ENCODE measurements at places on chromosomes 13 and 19.

DNA sequence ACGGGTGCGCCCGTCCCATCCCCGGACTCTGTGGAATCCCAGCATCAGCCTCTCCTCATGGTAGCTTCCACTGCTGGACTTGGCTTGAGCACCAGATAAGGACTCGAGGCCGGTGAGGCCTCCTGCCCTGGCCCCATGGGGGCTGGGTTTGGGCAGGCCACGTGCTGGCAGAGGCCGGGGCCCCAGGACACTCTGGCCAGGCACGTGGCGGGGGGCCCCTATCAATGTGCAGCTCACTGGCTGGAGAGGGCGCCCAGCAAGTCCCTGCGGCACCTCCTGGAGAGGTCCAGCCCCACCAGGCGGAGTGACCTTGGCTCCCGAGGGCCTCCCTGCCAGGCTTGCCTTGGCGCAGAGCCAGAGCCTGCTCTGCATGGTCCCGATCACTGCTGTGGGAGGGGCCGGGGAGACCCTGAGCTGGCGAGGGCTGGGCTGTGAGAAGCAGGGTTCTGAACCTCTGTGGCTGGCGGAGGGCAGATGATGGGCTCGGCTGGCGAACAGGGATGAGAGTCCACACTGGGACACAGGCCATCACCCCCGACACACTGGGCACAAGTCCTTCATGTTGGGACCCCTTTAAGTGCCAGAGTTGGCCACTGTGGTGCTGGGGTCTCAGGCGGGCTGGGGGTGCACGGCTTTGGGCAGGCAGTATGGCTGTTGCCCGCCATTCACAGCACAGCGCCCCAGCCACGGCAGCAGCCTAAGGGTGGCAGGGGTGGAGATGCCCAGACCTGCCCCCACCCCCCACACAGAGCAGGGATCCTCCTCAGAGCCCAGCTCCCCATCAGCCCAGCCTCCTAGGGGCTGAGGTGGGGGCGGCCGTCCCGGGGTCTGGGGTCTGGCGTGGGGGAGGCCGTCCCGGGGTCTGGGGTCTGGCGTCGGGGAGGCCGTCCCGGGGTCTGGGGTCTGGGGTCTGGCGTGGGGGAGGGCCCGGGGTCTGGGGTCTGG is 19.1 kb downstream of the CEBPG start:
- DNase-seq: no peak

GRCh38 chr13:113794764-113795173 is 35.7 kb downstream of the TMEM255B start:
- no peak for DNase-seq

GRCh38 chr19:46890423-46891170 is 29.8 kb downstream of the ARHGAP35 start:
- no peak for DNase-seq

DNA sequence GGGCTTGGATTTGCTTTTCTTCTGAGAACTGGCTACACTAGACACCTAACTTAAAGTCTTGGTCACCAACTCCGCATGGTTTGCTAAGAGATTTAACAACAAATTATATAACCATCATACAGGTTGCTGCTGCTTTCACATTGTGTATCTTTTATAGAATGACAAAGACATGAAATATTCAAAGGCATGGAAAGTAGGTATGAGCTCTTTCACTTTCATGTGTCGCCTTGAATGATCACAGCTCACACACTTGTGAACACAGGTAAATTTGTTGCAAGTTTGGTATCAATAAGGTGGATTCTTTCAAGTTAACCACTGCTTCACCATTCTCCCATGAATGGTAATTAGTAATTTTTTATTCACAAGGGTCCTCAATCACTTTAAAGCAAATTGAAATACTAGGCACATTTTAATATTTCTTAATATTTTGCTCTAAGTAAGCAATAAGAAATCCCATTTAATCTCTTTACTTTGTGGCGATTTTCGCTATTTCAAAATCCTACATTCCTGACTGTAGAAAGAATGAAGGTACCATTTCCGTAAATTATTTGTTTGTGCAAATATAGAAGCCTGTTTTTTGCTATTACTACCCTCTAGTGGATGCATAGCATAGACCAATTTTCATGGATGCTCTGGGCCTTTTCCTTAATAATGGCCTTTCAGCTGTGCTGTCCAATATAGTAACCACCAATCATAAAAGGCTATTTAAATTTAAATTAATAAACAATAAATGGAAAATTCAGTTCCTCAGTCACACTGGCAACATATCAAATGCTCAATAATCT is 45.5 kb upstream of the FREM2 start:
- DNase-seq: no peak

DNA sequence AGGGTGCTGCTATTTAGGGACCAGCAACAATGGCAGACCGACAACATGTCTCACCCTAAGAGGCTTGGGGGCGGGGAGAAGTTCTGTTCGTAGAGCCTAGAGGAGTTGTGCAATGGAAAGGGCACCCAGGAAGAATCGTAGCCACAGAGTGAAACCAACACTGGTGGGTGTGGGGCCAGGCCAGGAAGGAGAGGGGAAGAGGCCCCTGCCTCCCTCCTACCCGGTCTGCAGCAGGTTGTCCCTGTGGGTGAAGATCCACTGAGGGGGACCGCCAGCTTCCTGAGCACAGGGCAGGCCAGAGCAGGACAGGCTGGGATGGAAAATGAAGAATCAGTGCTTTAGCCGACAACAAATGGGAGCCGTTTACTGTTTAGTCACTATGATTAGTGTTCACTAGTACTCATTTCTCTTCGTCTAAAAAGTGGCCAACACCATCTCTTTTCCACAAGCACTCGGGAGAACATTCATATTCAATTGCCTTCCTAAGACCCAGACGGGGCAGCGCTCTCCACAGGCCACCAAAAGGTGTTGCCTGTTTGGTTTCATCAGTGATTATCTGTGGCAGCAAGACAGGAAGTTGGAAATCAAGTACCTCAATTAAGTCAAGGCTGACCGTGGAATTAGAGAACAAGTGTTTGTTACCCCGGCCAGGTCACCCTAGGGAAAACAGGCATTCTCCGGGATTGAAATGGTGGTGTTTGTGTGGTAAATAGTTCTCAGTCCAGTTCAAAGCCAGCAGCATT is 1.1 kb upstream of the ATP11A start:
- DNase-seq: no peak

GRCh38 chr19:56858026-56858425 is 17.5 kb upstream of the PEG3 start:
- DNase-seq: no peak

DNA sequence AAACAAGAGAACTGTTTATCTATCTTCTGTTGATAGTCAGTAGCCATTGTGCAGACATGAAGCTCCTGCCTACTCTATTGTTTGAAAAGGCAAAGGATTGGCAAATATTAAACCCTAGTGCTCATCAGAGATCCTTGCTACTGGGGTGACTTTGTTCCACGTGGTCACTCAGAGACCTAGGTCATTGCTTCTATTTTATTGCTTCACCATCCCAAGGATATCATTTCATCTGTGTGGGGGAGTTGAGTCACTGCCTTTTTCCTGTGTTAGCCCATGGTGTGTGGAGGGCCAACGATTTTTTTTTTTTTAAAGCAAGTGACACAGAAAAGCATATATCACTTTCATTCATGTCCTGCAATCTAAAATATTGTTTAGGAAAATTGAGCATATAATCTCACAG is 254.1 kb upstream of the RXFP2 start:
- DNase-seq: no peak

DNA sequence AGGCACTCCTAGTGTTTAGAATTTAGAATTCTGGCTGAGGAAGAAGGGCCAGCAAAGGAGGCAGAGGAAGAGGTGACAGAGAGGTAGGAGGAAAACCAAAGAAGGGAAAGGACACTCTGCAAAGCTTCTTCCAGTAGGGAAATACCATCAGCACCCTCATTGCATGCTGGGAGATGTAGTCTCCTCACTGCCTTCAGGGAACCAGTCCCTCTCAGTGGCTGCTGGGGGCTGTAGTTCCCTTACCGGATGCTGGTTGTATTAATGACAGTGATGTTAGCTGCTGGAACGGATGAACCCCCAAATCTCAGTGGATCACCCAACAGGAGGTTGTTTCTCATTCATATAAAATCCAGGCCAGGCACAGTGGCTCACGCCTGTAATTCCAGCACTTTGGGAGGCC is 10.1 kb downstream of the GRIN2D start:
- no peak for DNase-seq

GRCh38 chr13:45705918-45706317 is 3.8 kb downstream of the CBY2 start:
- DNase-seq: no peak

GRCh38 chr19:1538978-1539377 is 15.1 kb downstream of the PLK5 start:
- no peak for DNase-seq

GRCh38 chr13:113666329-113666670 is 719 bp upstream of the GRK1 start:
- no peak for DNase-seq

DNA sequence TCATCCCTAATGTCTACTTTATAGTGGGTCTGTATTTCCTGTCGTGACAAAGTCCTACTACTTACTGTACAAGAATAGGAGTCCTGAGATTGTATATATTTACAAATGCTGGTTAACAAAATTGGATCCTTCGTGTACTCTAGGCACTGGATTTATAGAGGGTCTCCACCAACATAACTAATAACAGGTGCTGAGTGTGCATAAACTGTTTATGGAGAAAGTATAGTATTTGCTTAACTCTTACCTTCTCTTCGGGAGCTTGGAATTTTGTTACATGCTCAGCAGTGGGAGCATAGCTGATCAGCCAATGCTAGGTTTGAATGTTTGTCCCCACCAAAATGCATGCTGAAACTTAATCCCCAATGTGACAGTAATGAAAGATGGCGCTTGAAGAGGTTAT is 12.1 kb downstream of the ZNF442 start:
- no peak for DNase-seq

DNA sequence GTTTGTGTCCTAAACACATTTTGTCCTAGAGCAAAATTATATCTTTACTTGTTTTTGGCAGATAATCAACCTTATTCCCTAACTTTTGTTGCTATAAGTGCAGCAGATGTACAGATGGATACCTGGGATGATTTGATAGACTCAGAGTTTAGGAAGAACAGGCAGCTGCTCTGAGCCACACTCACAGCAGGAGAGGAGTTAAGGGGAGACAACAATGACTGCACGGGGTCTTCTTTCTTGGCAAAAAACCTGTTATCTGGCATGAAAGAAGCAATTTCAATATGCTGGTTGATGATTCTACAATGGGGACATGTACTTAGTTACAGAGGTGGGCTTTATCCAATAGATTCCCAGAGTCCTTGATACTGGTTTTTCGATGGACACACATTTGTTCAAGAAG is 258.9 kb upstream of the PCDH9 start:
- DNase-seq: no peak

DNA sequence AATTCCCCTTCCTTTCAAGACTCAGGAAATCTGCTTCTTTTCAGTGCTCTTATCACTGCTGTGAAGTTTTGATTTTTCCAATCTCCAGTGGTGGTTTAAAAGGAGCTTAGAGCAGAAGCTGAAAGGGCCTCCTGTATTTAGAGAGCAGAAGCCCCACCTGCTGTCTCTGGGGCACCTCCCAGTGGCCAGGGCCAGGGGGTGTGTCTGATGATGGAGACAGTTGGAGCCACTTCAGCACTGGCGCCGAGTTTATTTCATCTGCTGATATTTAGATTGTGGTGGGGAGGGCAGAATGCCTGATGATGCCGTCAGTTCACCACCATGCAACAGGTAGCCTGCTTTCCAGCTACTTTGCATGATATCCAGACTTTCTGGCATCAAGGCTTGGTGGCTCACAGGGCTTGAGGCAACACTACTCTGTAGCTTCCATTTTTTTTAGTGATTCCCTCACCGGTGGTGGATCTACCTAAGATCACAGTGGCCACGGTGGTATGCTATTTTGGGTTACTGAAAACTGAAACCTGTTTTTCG is 371.9 kb downstream of the KCNRG start:
- no peak for DNase-seq

DNA sequence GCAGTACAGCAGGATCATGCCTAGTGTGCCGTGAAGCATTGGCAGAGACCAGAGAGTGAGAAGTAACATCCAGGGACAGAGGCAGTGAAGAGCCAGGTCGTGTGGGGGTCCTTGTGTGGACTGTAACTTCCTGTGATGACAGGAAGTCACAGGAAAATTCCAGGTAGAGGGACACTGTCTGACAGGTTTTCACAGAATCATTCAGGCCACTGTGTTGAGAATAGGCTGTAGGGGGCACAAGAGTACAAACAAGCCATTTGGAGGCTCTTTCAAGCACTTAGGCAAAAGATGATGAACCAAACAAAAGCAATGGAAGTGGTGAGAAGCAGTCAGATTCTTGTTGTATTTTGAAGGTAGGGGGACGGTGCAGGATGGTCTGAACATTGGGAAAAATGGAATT is 46.4 kb downstream of the N4BP2L1 start:
- no peak for DNase-seq

GRCh38 chr13:111380431-111380830 is 60.0 kb downstream of the TEX29 start:
- no peak for DNase-seq

- DNase-seq: no peak
Measured at GRCh38 chr19:13652810-13653590, 111.3 kb upstream of the MRI1 start.

Data from stimulated activated CD4-positive, alpha-beta T cell treated with anti-CD3 and anti-CD28 coated beads, Interleukin-1b, Interleukin-23, amount 100 ng/mL, for 1 hour (primary cell).